Lung microvascular endothelial cell (primary cell): ENCODE measurements at places on chromosomes 6 and 20.

DNA sequence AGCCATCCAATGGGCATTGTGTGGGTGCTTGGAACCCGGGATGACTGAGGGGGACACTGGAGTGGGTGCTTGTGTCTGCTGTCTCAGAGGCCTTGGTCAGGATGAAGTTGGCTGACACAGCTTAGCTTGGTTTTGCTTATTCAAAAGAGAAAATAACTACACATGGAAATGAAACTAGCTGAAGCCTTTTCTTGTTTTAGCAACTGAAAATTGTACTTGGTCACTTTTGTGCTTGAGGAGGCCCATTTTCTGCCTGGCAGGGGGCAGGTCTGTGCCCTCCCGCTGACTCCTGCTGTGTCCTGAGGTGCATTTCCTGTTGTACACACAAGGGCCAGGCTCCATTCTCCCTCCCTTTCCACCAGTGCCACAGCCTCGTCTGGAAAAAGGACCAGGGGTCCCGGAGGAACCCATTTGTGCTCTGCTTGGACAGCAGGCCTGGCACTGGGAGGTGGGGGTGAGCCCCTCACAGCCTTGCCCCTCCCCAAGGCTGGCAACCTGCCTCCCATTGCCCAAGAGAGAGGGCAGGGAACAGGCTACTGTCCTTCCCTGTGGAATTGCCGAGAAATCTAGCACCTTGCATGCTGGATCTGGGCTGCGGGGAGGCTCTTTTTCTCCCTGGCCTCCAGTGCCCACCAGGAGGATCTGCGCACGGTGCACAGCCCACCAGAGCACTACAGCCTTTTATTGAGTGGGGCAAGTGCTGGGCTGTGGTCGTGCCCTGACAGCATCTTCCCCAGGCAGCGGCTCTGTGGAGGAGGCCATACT, 49.4 kb downstream of the PYGB start:
- no peak for DNase-seq

GRCh38 chr6:35522660-35523658, 10.3 kb upstream of the TULP1 start:
- peak; percentile 66 for DNase-seq

DNA sequence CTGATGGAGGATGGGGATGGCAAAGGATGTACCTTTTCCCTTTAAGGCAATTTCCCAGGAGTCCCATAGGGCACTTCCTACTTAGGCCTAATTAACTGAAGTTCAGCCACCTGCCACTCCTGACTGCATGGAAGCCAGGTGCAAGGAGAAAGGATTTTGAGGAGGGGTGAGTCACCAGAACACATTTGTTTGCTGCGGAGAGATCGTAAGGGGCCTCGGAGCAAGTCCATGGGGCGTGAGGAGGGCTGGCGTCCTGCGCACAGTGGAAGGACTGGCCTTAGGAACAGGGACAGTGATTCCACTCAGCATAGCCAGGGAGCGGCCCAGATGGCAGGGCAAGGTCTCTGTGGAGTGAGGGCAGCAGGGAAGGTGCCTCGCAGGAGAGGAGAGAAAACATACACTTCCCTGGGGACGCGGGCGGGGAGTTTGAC, 11.8 kb upstream of the MAP1LC3A start:
- no peak for DNase-seq

DNA sequence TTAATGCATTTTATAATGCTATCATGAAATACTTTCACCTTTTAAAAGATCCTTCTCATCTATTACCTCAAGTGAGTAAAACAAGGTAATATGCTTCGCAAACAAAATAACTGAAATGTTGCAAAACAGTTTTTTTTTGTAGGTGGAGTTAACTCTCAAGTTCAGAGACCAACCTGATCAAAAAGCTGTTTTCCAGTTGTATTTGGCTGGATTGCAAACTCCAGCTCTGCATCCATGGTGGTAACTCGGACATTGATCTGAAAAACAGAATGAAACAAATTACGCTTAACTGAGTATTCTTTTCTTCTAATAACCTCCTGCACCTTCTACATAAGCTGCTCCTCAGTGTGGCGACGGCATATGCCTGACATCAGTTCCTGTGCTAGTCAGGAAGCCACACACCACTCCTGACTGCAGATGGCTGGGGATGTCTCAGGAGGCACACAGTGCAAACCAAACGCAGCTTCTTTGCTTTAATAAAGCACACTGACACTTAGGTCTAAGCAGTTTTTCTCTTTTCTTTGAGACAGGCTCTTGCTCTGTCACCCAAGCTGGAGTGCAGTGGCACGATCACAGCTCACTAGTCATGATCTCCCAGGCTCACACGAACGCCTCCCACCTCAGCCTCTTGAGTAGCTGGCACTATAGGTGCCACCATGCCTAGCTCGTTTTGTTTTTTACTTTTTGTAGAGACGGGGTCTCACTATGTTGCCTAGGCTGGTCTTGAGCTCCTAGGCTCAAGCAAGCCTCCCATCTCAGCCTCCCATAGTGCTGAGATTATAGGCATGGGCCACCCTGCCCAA, 29.9 kb downstream of the EZR start:
- DNase-seq, result no peak
